Fibroblast of villous mesenchyme (primary cell): ENCODE measurements at places on chromosomes 6 and 20. TPM values are rescaled to one million over a fixed set of nuclear protein-coding genes. Genes with fewer than 3 reads are reported as not detected.

The BCAS1 gene
- total RNA-seq = under 0.01 TPM in 2 replicates

The SLC12A5 gene
- total RNA-seq = under 0.01 TPM in 2 replicates

The PLEKHG1 gene
- 1.7 and 4.5 TPM in 2 replicates for total RNA-seq

The BPIFA1 gene
- not detected in 2 replicates for total RNA-seq

The EEF1A1 gene
- total RNA-seq = 14,096 and 18,582 TPM in 2 replicates

The RAB44 gene
- under 0.01 TPM in 1 of 2 replicates, not detected in the other for total RNA-seq

The GSTA3 gene
- not detected in 2 replicates for total RNA-seq

The VIP gene
- total RNA-seq = not detected in 2 replicates

The CST7 gene
- total RNA-seq = not detected in 2 replicates

The RNF182 gene
- total RNA-seq = 3.2 and 6.9 TPM in 2 replicates

The GPR6 gene
- total RNA-seq = not detected in 2 replicates

The BPI gene
- total RNA-seq = not detected in 2 replicates

The DEFB110 gene
- not detected in 2 replicates for total RNA-seq

The LRFN2 gene
- not detected in 2 replicates for total RNA-seq

The NKX2-4 gene
- not detected in 2 replicates for total RNA-seq

The SALL4 gene
- 0.43 and 0.97 TPM in 2 replicates for total RNA-seq
